ENCODE measurements at places on chromosomes 2 and 18.

GRCh38 chr2:64482765-64483504, 29.0 kb downstream of the LGALSL start:
- DNase-seq, result no peak

DNA sequence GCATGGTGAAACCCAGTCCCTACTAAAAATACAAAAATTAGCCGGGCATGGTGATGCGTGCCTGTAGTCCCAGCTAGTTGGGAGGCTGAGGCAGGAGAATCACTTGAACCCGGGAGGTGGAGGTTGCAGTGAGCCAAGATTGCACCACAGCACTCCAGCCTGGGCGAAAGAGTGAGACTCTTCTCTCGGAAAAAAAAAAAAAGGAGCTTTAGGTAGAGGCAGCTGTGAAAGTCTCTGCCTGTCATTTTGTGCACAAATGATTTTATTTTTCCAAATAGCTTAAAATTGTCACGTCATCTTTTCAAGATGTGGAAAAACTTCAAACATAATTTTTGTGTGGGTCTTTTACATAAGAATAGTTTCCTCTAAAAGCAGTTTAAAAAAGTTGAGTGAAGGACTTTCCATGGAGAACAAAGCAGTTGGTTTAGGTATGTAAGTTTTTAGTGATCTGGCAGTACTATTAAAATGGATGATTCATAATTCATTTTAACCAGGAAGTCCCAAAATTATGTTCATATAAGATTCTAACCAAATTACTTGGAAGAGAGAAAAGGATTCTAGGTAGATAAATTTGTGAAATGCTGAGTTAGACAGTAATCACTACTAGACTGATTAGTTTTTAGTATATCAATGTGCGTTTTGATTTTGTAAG, 11.5 kb downstream of the CCNYL1 start:
- no peak for DNase-seq

GRCh38 chr2:109604597-109604996, 9.2 kb downstream of the SEPTIN10 start:
- DNase-seq, result no peak

DNA sequence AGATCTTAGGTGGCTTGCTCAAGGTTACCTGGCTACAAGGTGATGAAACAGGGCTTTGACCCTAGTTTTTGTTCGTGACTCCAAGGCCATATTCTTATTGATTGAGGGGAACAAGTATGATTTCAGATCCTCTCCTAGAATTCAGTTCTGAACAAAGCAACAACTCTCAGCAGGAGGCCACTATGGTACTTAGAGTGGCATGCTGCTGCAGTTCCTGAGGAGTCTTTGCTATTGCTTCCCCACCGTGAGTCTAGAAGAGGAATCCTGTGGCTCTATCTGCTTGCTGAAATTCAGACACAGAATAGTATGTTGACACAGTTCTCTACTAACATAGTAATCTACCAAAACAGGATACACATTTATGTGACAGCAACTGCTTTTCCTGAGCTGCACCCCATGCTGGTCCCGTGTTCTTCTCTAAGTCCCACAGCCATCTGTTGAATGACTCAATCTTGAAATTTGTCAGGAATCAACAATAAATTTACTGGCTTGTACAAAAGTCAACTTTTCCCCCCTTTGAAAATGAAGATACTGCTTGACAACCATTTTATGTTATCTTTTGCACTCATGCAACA, 4.1 kb downstream of the TGFBRAP1 start:
- peak; percentile 55 for DNase-seq

GRCh38 chr18:59478591-59478990, 119.5 kb upstream of the LMAN1 start:
- no peak for DNase-seq

GRCh38 chr2:120594856-120595685, 140.6 kb upstream of the GLI2 start:
- no peak for DNase-seq

GRCh38 chr2:178317811-178318210, 123.5 kb downstream of the OSBPL6 start:
- no peak for DNase-seq

- no peak for DNase-seq
These were observed 217.7 kb downstream of the GBX2 start for GRCh38 chr2:235950473-235950809.

DNA sequence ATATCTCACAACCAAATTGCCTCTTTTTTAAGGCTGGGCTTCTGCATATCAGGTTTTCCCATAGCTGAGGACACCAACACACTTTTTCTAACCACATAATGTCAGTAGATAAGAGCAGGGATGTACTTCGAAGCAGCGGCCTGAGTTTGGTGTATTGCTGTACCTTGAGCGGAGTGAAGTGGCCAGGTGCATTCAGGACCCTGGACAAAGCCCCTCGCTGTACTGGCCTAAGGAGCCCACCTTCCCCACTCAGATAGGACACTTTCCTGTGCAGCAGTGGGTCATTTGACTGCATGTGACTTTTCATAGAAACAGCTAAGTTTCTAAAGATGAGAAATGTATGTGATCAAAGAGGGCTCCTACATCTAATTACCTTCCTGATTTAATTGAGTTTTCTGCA, 212.5 kb downstream of the GBX2 start:
- DNase-seq, result no peak

DNA sequence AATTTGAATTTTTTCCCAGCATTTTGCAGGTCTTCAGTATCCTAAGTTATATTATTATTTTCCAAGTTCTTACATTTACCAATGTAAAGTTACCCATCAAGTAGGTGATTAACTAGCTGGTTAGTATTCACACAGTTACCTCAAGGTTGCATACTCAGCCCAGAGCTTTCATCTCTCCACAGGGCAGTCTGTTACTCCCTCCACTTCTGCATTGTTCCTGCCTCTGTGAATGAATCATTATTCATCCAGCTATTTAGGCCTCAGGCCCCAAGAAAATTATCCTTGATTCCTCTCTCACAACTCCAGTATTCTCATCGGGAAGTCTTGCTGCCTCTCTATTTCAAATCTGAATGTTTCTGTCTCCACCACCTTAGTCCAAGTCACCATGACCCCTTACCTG, 92.2 kb downstream of the SMC6 start:
- DNase-seq, result no peak

GRCh38 chr2:27071990-27072830, 756 bp upstream of the OST4 start:
- DNase-seq, result no peak

DNA sequence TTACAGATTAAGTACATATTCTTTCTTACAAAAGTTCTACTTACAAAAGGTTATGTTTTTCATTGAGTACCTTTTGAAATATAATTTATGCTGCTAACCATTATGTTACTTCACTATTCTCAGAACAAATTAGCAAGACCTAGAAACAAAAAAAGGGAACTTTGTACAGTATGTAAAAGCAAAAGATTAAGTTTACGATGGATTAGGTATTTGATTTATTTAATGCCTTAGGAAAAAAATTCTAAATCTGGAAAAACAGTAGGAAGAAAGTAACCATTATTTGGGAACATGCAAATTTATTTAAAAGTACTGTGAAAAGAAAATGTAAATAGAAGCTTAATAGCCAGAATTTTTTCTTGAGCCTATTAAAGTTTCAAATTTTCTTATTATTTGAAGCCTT, 144.6 kb downstream of the AGPS start:
- no peak for DNase-seq

- DNase-seq, result peak; percentile 30
These were observed 126.7 kb downstream of the TWIST2 start for GRCh38 chr2:238974501-238975166.

DNA sequence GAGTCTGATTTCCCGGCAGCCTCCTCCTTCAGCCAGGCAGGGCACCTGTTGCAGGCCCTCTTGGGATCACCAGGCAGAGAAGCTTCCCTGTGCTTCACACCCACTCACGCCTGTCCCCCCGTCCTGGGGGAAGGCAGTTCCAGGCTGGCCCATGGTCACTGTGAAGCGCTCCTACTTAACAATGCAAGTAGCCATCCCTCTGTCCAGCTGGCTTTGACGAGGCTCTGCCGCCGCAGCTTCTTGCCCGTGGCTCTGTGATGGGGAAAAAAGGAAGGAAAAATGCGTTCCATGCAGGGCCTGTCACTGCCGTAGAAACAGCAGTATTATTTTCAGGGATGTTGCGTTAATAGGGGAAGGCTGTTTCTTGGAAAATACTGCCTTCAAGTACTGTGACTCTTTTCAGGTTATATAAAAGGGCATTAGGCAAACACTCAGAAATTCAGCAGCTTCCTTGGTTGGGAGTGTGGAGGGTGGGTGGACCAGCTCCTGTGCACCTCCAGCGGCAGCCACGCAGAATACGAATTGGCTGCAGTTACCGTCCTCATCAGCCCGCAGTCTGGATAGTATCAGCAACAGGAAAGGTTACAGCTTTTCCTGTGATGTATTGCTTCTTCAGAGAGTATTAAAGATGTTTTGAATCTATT, 232.3 kb downstream of the KLHL29 start:
- no peak for DNase-seq

- DNase-seq, result no peak
These were observed 24.4 kb upstream of the CATIP start for GRCh38 chr2:218332288-218332687.

- peak; percentile 9 for DNase-seq
These were observed 65.8 kb upstream of the ATL2 start for GRCh38 chr2:38442643-38443541.

- DNase-seq, result no peak
These were observed 360.3 kb downstream of the CLIP4 start for GRCh38 chr2:29475499-29475898.

DNA sequence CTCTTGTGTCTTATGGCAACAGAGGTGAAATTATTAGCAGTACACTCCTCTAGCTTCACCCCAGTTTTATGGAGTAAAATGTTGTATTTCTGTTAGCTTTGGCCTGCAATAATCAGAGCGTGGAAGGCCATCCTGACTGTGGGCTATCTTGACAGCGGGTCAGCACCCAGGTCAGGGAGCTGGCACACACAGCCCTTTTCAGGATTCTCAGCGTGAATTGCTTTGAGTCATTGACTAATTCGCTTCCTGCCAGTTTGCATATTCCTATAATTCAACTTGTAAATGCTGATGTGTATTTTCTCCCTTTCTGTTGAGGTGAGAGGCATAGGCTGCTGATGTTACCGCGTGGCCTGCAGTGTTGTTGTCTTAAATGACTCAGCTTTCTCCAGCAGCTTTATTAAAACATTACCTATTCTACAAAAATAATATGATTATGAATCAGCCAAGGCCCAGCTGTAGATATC, 109.6 kb upstream of the EML6 start:
- DNase-seq, result peak; percentile 70

DNA sequence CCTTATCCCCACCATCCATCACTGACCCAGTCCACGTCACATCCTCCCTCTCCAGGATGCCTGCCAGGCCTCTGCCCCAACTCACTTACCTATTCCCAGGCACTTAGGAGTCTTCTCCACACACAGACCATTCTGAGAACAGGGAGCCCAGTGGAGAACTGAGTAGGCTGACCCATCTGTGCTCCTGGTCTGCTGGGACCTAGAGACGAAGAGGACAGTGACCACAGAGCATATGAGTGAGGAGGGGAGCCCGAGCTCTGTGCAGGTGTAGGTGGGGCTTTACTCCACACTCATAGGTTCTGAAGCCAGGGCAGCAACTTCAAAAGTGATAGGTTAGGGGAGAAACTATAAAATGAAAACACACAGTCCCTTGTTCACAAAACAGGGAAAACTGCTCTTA, 130.0 kb downstream of the NDUFA10 start:
- DNase-seq, result no peak

Measured in non-pigmented ciliary epithelial cell (primary cell).